ENCODE measurements at places on chromosomes 4 and X.

- peak; percentile 53 for DNase-seq
Measured at GRCh38 chr4:41693629-41694028, 54.9 kb downstream of the PHOX2B start.

GRCh38 chr4:79652232-79652631 is 244.2 kb upstream of the GK2 start:
- no peak for DNase-seq

DNA sequence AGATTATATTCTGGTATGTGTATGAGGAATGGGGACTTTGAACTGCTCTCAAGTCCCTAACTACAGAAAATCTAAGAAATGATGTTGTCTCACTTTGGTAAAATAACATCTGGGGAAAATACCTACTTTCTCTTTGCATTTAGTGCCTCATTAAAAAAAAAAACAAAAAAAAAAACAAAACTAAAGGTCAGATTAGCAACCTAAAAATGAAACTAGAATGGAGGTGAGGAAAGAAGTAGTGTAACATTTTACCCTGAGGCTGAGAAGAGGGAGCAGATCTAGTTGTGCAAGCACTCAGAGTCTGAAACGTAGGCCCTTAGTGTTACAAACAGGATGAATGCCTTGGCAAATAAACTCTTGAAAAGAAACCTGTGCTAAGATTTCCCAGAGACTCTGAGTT is 56.0 kb downstream of the VGLL1 start:
- DNase-seq: peak; percentile 6

GRCh38 chrX:139932073-139932900 is 566 bp downstream of the ATP11C start:
- DNase-seq: peak; percentile 62

DNA sequence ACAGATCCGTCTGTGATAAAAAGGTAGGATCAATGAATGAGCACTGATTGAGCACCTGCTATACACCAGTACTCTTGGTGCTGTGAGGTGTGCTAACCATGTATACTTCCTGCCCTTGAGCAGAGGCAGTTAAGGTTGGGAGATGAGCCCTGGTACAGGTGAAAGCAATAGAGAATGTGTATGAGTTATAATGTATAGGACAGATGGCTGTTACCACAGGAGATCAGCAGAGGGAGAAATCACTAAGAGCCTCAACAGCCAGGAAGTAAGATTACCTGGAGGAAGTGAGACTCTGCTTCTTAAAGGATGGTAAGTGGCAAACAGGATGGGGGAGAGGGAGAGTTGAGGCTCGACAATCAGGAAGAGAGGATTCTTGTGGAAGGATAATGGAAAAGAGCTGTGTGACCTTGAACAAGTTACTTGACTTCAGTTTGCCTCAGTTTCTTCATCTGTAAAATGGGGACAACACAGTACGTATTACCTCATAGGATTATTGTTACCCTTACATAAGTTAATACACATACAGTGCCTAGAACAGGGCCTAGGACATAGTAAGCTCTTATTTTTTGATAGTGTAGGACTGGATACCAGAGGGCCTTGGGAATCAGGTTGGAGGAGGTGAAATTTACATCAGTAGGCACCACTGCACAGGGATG is 9.1 kb downstream of the CXCR3 start:
- no peak for DNase-seq

DNA sequence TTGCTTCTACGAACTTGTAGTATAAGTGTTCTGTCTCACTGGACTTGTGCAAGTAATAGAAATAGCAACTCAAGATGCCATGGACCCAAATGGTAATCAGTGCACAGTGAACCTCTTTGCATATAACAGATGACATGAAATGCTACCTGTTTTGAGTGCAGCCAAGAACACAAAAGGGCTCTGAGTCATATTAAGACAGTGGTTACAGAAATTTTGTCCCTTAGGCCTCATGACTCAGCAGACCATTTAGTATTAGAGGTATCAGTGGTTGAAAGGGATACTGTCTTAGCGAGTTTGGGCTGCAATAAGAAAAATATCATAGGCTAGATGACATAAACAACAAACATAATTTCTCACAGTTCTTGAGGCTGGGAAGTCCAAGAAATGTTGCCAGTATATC is 502.9 kb upstream of the PCDH10 start:
- DNase-seq: no peak

- DNase-seq: no peak
Measured at GRCh38 chrX:135295238-135295943, 13.9 kb upstream of the ETDC start.

- no peak for DNase-seq
Measured at GRCh38 chr4:16764622-16765021, 133.8 kb downstream of the LDB2 start.

- peak; percentile 41 for DNase-seq
Measured at GRCh38 chr4:83454686-83455085, 937 bp downstream of the HELQ start.

- no peak for DNase-seq
Measured at GRCh38 chrX:13923289-13923688, 106.4 kb upstream of the GPM6B start.

GRCh38 chrX:8346060-8346459 is 118.6 kb upstream of the VCX3B start:
- DNase-seq: no peak

DNA sequence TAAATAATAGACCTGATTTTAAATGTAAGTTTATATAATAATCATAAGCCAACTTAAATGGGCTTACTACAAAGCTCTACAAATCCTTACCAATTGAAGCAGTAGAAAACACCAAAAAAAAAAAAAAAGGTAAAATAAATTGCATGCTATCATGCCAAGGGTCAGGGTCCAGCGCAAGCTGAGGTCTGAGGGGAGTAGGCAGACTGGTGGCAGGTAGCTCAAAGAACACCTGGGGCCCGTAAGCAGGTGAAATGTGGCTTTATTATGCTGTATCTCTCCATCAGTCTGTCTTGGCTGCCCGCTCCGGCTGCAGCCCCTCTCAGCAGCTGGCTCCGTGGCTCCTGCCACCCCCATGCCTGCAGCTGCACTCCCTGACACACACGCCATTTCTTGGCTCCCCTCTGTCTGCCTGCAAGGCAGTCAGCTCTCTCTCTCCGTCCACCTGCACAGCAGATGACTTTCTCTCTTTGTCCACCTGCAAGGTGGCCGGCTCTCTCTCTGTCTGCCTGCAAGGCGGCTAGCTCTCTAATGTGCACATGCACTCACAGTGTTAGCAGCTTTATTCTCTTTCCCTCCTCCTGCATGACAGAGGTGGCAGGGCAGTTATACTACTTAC is 209.4 kb upstream of the UGT8 start:
- no peak for DNase-seq

- DNase-seq: no peak
Measured at GRCh38 chr4:96317891-96318290, 478.0 kb downstream of the PDHA2 start.

GRCh38 chr4:109334129-109335105 is 32.0 kb upstream of the COL25A1 start:
- no peak for DNase-seq

- no peak for DNase-seq
Measured at GRCh38 chrX:25083661-25084060, 67.9 kb upstream of the ARX start.

- DNase-seq: no peak
Measured at GRCh38 chrX:41516999-41517765, 70.0 kb downstream of the NYX start.

- DNase-seq: no peak
Measured at GRCh38 chr4:19254486-19254885, 997.2 kb upstream of the SLIT2 start.

DNA sequence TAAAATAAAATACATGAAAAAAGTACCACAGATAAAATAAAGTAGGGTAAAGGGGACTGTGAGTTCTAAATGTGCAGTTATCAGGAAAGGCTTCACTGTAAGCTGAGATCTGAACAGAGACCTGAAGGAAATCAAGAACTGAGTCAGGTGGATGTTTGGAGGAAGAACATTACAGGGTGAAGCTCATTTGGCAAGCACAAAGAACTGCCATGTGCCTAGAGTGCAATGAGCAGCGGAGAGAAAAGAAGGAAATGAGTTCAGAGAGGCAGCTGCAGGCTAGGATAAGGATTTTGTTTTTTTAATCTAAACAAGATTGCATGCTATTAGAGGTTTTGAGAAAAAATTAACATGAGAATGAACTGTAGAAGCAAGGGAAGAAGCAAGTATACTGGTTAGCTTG is 373.1 kb downstream of the STPG2 start:
- DNase-seq: peak; percentile 32

GRCh38 chr4:7938609-7939376 is 868 bp downstream of the AFAP1 start:
- no peak for DNase-seq

GRCh38 chr4:39648827-39649558 is 10.3 kb upstream of the SMIM14 start:
- no peak for DNase-seq

DNA sequence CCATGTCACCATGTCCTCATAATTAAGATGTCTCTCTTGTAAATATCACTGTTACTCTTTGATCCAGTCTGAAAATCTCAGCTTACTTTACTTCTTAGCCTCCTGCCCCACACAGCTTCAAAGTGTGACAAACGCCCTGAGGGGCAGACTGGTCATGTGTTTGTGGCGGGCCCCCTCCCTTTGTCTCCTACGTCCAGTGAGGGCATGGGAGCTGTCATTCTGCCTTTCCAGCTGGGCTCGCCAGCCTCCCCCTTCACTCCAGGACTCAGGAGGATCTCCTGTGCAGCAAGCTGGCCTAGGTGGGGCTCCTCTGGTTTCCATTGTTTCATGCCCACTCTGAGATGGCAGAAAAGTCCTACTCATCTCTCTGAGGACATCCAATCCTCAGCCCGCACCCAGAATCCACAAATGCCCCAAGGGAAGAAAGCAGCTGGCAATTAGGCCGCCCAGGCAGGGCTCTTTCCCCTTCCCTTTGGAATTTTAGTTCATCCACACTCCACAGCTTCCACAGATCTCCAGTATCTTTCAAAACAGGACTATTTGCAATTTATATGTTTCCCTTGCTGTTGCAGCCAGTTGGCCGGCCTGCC is 86.4 kb upstream of the C4orf50 start:
- no peak for DNase-seq
